ENCODE measurements at places on chromosomes 1 and 21.

DNA sequence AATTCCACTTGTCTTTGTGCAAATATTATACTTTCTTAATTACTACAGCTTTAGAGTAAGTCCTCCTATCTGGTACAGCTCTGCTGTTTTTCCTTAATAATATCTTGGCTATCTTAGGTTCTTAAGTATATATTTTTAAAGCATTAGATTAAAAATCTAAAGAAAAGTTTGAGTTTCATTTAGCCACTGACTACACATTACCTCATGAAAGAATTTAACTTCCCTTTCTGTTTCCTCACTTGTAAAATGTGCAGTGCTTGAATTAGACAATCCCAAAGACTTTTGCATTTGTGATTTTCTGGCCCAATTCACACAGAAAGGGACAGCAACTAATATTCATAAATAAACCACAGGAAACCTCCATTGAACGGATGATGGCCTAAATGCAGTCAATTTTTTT lies 126.4 kb upstream of the SAMSN1 start:
- DNase-seq = no peak

GRCh38 chr1:150973258-150973835 lies 1.3 kb downstream of the CERS2 start:
- no peak for DNase-seq

GRCh38 chr1:190852611-190853010 lies 374.9 kb upstream of the BRINP3 start:
- DNase-seq = no peak

DNA sequence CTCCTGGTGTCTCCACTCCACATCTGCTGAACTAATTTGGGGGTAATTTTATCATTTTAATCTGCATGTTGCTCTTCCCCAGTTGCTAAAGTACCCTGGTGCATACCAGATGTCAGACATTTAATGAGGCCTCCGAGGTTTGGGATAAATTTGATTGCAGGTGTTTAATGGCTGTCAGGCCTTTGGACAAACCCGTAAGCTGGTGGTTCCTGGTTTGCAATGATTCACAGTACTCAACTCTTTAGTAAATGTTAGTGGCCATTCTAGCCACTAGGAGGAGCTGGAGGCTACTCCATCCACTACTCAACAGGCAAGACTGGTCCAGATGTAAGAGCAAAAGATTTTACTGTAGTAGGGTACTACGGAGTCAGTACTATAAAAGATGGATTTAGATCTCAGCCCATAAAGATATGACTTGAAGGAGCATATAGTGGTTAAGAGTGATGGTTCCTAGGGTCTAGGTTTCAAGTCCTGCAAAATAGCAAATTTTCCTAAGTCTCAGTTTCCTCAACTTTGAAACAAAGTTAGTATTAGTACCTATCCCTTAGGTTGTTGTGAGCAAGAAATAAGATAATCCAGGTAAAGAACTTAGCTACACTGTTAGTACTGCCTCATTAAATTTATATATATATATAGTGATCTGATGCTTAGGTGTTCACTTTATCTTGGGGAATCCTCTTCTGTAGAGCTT lies 132.8 kb downstream of the SNX7 start:
- DNase-seq = no peak

GRCh38 chr1:86445919-86446318 lies 21.9 kb downstream of the CLCA2 start:
- no peak for DNase-seq

DNA sequence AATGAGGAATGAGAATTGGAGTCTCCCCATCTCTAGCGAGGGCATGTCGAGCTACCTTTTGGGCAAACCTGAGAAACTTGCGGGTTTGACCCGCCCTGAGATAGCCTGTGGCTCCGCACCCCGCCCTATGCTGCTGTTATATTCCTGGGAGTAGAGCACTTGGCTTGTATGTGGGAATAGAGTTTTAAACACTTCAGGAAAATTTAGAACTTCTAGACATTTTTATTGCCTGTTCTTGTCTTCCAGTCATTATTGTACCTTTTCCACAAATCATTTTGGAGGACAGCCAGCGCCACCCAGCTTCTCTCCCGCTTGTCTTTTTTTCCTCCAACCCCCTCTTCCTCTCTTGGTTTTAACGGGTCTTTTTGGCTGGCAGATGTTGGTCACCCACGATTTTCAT lies 738 bp downstream of the GNPAT start:
- DNase-seq = no peak

GRCh38 chr1:213281640-213282301 lies 230.7 kb downstream of the RPS6KC1 start:
- DNase-seq = no peak

Data from esophagus squamous epithelium (tissue), 5 donors.